ENCODE measurements at places on chromosomes 2 and 18.

GRCh38 chr2:54247115-54247514 is 8.9 kb downstream of the TSPYL6 start:
- no peak for DNase-seq

DNA sequence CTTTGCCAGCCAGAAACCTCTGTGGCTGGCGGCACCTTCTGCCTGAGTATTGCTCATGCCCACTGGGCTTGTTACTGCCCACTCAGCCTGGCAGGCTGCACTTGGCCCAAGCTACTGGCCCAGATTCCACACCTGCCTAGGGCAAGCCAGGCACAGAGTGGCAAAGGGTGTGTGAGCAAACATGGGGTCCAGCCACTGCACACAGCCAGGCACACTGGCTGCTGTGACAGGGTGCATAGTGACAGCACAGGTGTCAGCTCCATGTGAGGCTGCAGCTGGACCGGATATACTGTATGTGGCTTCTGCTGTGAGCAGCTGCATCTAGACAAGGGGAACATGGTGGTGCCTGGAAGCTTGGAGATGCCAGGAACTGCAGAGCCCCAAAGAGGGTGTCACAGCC is 113.9 kb downstream of the COPS8 start:
- DNase-seq = no peak

GRCh38 chr2:143579456-143579855 is 450.2 kb downstream of the ARHGAP15 start:
- DNase-seq = no peak

DNA sequence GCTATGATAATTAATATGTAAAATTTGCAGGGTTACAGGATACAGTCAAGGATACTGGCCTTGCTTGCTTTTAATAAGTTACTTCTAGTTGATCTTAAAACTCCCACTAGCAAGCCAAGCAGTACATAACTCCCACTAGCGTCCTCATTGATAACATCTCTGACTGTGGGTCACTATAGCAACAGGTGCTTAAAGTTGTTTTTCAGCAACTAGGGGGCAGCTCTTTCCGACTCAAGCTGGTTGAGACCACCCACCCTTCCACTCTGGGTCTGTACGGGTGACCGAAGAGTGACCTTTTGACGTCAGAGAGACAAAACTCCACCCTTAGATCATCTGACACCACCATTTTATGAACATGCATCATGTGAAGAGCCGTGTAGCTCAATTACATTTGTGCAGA is 208.6 kb downstream of the MYO1B start:
- DNase-seq = no peak

GRCh38 chr2:213248637-213249036 is 35.6 kb upstream of the SPAG16 start:
- DNase-seq = no peak

DNA sequence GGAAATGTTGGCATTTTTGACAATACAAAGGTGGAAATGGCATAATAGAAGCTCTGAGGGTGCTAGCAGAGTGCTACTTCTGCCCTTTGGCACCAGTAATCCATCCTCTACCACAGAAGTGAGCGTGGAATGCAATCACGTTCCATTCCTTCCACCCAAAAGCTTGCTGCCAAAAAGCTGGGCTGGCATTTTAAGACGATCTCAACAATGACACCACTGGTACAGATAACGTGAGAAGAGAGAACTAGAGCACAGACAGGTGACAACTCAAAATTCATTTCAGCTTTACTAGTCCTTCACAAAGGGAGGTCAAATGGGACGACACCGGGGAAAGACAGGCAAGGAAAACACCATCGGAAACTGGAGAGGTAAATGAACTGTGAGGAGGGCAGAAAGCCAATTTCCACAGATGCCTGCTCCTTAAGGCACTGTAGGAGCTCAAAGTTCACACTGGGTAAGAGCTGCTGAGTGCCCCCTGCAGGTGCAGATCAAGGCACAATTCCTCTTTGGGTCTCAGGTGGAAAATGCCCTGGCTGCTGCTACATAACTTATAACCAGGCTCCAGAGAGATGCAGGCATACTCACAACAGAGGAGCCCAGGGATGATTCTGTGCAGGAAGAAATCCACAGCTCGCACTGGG is 50.7 kb upstream of the RNU4ATAC start:
- no peak for DNase-seq

- DNase-seq = no peak
Observed at GRCh38 chr2:101147971-101148370, 3.2 kb downstream of the TBC1D8 start.

- no peak for DNase-seq
Observed at GRCh38 chr2:63675026-63675425, 86.3 kb downstream of the MDH1 start.

DNA sequence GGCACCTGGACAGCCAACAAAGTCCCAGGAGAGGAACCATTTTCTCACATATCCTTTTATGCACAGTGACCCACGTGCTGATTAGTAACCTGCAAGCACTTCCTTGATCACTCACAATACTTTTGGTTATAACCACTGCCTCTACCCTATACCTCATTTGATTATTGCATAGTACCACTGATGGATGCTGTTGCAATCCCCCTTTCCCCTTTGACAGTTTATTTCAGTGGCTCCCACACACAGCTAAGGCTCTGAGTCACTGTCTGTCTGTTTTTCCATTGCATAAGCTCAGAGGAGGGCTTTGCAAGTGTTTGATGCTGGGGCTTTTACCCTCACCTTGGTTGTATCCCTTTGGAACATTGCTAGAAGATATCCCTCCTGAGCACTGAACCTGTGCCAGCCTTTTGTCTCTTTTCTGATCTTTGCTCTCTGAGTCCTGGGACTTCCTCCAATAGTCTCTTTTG is 101.7 kb upstream of the RBBP8 start:
- no peak for DNase-seq

DNA sequence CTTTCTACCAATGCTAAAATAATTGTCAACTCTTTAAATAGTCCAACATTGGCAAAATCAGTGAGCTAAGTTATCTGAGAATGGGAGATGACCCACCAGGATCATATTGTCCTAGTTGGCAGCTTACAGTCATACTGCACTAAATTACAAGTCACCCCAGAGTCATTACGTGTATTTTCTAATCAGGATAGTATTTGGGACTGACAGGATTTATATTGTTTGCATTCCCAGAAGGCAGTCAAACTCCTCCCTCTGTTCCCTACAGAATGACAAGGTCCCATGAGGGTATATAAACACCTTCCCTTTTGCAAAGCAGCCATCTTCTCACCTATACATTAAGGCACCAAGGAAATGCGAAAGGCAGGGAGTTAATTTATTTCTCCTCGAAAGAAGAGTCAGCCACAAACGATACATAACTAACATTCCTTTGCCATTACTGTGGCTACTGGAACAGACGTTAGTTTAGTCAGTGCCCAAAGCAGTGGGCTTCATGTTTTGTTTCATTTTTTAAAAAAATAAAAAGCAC is 125.3 kb downstream of the ANTXR1 start:
- no peak for DNase-seq

GRCh38 chr18:43422518-43422917 is 145.2 kb upstream of the SYT4 start:
- DNase-seq = no peak

GRCh38 chr2:65781756-65782155 is 349.4 kb upstream of the SPRED2 start:
- no peak for DNase-seq

DNA sequence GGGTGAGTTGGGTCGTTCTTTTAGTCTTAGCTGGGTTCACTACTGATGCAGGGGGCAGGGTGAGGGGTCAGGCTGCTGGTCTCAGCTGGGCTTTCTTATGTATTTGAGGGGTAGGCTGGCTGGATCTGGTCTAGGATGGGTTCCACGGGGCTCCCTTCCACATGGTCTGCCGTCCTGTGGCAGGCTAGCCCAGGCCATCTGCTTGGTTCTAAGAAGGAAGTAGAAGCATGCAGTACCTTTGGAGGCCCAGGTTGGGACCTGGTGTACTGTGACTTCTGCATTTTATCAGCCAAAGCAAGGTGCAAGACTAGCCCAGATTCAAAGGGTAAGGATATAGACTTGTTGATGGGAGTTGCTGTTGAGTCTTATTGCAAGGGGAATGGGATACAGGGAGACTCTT is 35.5 kb upstream of the MGAT5 start:
- no peak for DNase-seq

DNA sequence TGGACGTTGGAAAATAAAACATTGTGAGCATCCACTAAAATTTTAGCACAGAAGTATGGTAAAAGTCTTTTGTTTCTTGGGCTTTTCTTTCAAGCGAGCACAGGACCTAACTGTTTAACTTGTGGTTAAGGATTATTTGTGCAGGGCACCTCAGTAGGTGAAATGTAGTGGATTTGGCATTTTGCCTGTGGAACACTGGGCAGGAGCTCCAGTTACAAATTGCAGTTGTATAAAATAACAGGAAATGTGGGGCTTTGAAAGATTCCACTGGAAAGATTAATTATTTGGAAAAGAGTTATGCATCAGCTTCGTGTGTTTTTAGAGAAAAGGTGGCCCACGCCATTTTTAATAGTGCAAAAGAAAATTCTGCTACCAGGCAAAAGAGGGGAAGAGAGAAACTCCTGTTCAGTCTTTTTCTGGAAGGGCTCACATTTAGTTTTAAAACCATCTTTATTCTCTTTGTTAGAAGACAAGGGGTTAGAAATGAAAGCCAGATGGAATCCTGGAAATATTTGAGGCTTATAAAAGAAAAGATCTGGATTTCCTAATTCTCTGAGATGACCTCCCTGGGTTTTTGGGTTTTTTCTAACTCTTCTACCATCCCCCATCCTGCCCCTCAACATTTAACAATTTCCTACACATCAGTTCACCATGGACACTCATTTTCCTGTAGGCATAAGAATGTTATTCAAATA is 144.3 kb upstream of the SERTAD2 start:
- no peak for DNase-seq

GRCh38 chr2:241546771-241547498 is 11.6 kb upstream of the BOK start:
- no peak for DNase-seq

- no peak for DNase-seq
Observed at GRCh38 chr2:107808959-107809358, 17.7 kb upstream of the RGPD4 start.

- no peak for DNase-seq
Observed at GRCh38 chr2:218859556-218859987, at the start of gene WNT6. TSS of gene WNT6 (plus strand) at chr2:218859805. CDS start at chr2:218860038, 233 bp downstream.

DNA sequence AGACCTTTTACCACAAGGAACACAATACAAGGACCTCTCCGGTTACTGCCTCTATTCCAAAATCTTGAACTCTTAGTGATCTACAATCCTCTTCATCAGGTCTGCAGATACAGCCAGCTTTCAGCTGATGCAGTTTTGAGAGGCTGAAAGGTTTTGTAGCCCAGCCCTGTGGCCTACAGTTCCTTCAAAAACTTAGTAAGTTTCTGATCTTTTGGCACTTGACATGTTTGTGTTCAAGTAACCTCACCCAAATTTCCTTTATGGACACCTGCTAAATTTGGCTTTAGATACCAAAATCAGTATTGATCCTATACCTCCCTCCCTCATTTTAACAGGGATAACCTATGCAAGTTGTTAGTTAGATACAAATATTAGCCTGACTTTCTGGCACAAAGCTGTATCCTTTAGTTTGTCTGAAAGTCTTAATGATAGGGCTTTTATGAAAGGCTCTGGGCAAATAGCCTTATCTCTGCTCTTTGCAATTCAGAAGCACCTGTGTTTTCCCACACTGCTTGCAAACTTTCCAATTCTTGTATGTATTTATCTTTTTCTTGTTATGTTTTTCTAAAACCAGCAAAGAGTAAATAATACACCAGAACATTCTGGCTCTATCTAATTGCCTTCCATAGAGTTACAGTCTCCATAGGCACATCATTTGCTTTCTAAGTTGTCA is 650.5 kb upstream of the KLHL29 start:
- DNase-seq = no peak

DNA sequence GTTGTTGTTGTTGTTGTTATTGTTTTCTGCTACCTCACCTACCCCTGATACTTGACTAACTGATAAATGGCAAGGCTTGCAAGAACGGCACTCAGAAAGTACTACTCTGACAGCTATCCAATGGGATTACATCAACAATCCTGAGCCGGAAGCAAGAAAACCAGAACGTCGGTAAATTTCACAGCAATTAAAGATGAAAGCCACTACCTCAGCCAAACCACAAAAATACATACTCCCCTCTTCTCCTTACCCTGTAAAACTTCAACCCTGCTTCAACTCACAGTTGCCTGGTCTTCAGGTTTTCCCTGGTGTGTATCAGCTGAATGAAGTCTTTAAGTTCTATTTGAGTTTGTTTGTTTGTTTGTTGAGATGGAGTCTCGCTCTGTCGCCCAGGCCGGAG is 293.7 kb upstream of the RND3 start:
- no peak for DNase-seq

GRCh38 chr18:7945882-7946281 is 378.8 kb downstream of the PTPRM start:
- DNase-seq = no peak

DNA sequence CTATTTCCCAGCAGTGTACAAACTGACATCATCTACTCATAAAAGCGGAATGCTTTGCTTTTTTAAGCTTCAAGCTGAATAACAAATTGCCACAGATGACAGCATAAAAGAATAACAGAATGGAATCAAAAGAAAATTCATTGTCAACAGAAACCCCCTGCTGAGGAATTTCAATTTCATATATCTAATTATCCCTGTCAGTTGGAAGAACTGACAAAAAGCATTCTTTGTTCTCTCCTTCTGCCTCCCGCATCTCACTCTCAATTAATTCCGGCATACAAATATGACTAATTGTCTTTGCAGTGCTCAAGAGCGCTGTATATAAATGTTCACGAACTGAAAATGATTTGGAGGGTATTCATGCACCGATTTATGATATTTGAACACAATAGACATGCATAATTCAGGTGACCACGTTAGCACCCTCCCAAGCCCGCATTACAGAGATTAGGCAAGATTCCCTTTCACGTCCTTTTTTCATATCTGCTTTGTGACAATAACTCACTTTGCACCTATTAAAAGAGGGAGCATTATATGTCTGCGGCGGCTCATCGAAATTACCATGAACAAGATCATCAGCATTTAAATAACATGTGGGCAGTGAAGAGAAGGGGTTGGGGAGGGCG is 277.7 kb upstream of the SALL3 start:
- DNase-seq = no peak

DNA sequence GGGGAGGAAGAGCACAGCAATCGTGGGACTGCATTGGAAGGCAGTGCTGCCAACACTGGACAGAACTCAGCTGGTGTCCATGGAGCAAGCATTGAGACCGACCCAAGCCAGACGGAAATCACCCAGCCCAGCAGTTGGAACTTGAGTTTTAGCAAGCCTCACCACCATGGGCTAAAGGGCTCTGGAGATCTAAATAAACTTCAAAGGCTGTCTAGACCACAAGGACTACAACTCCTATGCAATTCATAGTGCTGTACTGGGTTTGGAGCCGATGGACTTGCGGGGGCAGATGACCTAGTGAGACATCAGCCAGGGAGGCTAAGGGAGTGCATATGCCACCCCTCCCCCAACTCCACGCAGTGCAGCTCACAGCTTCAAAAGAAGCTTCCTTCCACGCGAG is 243.6 kb upstream of the SLC39A10 start:
- DNase-seq = no peak

DNA sequence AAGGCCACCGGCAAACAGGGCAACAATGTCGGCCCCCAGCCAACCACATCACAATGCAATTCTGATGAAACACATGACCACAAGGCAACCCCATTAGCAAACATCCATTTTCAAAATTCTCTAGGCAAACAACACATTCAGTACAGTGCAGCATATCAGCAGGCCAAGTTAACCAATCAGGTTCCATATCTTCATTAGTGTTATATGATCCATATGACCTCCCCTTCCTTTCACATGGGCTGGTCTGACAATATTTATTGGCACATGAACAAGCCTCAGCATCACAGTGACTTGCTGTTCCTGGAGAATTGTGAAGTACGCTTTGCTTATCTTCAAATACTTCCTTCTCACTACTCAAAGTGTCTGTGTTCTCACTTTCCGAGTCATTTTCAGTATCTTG is 19.8 kb downstream of the RNF103 start:
- DNase-seq = no peak
